ENCODE measurements at places on chromosomes 2 and 18.

GRCh38 chr2:43675646-43676321 is 445 bp downstream of the C1GALT1C1L start:
- DNase-seq, result no peak

DNA sequence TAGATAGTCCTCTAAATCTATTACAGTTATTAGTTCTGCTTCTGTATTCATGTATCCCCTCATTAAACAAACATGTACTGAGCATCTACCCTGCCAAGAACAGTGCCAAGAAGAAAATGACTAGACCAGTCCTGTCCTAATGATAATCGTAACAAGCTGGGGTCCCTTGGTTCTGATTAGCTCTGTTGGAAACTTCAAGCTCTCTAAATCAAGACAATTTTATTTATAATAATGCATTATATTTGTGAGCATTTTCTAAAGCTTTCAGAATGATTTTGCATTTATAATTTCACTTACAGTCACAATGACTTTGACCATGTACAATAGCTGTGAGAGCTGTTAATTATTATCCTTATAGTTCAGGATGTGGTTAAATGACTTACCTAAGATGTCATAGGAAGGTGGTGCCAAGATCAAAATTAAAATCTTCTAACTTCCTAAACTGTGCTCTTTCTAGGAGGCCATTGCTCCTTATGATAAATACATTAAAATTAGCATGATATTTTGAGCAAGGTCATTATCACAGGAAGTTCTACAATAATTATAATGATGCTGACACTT is 336.5 kb upstream of the SLC39A10 start:
- no peak for DNase-seq

DNA sequence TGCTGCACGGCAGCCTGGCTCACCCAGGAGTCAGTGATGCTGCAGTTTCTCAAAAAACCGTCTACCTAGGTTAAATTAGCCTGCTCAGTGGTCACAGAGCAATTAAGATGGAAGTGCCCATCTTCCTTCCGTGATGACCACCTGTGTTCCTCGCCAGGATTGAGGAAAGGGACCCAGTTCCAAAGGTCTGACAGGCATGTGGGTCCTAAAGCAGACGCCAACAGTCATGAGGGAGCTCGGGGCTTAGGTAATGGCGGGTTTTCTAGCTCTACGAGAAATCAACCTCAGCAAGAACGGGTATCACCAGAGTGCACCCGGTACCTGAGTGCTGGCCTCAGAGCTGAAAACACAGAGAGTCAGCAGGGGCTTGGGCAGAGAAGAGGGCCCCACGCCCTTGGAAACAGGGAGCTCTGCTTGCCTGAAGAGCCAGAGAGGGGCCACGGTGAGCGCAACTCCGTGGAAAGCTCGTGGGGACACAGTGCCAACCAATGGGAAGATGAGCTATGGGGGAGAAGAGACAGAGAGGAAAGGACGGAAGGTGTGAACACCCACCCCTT is 34.3 kb upstream of the DNMT3A start:
- no peak for DNase-seq

DNA sequence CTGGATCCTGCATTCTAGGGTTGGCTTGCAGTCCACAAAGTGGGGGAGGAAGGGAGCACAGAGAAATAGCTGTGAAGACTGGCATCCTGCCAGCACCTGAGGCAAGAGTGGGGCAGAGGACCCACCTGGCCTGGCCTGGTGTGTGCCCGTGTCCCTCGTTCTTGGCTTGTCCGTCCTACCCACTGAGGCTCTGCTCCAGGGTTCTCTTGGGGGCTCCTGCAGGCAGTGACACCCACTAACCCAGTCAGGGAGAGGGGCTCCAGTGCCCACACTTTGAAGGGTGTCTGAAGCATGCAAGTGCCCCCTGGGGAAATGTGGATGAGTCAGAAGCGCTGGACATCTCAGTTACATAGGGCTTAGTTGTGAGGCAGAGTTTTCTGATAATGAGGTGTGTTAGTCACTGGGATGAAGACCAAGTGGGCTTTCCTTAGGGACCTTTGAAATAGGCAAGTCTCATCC is 79.4 kb downstream of the SLC4A3 start:
- no peak for DNase-seq

GRCh38 chr18:21369146-21369545 is 127.1 kb downstream of the GREB1L start:
- no peak for DNase-seq

- DNase-seq, result no peak
Measured at GRCh38 chr2:218975060-218975777, 9.8 kb downstream of the FEV start.

GRCh38 chr2:234422273-234422732 is 74.6 kb downstream of the ARL4C start:
- DNase-seq, result no peak

GRCh38 chr18:56157541-56157940 is 480.9 kb downstream of the TXNL1 start:
- DNase-seq, result no peak

- no peak for DNase-seq
Measured at GRCh38 chr18:9708057-9708433, at the start of gene RAB31. Gene RAB31 (plus strand): TSS chr18:9708301. CDS start chr18:9708406, 105 bp downstream.

GRCh38 chr2:28544922-28545589 is 49.2 kb downstream of the PLB1 start:
- no peak for DNase-seq

GRCh38 chr18:58405107-58405898 is 223.6 kb downstream of the ALPK2 start:
- DNase-seq, result no peak

DNA sequence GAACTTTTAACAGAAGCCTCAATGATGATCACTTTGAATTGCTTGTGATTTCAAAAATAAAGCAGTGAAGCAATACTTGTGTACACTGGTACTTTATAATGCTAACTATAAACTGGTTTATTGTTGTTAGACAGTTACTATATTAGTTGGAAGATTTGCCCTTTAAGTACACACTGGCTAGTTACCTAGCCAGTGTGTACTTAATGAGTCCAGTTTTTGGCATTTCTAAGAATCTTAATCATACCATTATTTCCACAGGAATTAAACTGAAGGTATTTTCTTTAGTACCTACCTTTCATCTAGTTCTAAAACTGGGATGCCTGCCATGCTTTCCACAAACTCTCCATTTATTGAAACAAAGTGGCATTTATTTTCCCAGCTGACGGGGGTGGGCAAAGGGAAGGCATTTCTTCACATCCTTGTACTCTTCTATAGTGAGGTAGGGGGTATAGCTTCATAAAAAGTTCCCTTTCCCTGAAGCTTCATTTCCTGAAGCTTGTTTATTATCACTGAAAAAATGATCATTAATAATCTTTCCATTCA is 49.9 kb downstream of the UGP2 start:
- DNase-seq, result no peak

DNA sequence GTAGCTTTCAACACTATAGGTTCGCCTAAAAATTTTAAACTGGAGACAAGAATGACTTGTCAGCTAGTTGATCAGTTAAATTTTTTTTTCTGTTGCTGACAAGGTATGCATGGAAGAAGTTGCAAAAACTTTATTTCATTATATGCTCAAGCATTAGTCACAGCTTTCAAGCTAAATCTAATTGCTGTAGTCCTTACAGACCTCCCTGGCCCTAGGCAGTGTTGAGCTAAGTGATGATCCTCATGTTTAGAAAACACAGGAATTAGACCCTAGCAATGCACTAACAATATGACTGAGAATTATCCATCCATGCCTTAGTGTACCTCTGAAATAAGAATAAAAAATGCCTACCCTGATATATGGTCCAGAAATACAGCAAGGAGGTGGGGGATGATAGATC is 253.4 kb downstream of the SP3 start:
- no peak for DNase-seq

GRCh38 chr2:50607721-50608120 is 424.2 kb downstream of the NRXN1 start:
- no peak for DNase-seq

DNA sequence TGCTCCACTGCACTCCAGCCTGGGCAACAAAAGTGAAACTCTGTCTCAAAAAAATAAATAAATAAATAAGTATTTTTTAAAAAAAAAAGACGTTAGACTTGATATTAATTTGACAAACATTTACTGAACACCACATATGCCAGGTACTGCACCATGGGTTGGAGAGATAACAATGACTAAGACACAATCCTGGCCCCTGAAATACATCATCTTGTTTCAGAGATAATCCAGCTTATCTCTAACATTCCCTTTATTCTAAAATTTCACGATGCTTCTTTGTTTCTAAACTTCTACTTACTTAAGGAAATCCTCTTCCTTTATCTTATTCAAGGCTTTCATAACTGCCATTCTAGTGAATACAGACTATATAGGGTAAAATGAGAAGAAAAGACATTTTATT is 55.0 kb upstream of the PEX13 start:
- DNase-seq, result no peak

GRCh38 chr2:183995632-183996031 is 602.7 kb upstream of the ZNF804A start:
- no peak for DNase-seq

- no peak for DNase-seq
Measured at GRCh38 chr18:56835331-56835730, 184.2 kb downstream of the WDR7 start.

DNA sequence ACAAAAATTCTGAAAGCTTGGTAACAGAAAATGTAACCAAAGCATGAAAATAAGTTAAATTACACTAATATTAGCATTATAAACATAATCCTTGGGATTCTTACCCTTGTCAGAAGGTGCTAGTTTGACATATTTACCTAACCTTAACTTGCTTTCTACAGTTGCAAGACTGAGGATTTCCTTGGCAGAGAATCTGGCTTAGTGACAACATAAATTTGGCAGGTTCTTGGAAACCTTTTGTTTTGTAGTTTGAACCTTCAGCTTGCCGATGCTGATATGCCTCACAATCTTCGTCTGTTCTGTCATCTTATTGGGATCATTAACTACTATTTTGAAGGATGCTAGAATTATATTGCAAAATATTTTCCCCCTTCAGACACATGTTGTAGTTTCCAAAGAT is 3.4 kb downstream of the XIRP2 start:
- DNase-seq, result no peak

- no peak for DNase-seq
Measured at GRCh38 chr2:45849491-45850283, 198.2 kb downstream of the PRKCE start.

- DNase-seq, result no peak
Measured at GRCh38 chr2:231745303-231746038, 35.6 kb downstream of the PDE6D start.

- no peak for DNase-seq
Measured at GRCh38 chr18:79453816-79454735, 58.3 kb downstream of the NFATC1 start.

- DNase-seq, result no peak
Measured at GRCh38 chr2:14352067-14352466, 280.4 kb upstream of the LRATD1 start.

GRCh38 chr2:79801082-79801481 is 288.2 kb downstream of the CTNNA2 start:
- DNase-seq, result no peak

DNA sequence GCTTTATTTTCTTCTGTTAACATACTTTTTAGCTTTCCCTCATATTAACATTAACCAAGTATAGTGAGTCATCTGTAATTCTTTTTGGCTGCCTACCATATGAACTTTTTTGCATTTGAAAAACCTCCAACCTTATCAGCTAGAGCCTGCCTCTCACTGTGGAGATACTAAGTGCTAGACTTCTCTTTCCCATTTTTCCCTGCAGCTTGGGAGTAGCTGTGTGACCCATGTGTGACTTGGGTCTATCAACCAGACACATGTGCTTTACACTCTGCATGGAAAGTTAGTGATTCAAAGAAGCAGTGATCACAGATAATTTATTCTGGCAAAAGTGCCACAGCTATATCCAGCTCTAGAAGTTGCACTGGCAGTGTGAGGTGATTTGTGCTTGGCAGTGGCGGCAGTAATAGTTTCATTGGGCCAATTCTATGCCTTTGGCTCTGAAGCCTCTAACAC is 36.3 kb downstream of the PREPL start:
- no peak for DNase-seq

DNA sequence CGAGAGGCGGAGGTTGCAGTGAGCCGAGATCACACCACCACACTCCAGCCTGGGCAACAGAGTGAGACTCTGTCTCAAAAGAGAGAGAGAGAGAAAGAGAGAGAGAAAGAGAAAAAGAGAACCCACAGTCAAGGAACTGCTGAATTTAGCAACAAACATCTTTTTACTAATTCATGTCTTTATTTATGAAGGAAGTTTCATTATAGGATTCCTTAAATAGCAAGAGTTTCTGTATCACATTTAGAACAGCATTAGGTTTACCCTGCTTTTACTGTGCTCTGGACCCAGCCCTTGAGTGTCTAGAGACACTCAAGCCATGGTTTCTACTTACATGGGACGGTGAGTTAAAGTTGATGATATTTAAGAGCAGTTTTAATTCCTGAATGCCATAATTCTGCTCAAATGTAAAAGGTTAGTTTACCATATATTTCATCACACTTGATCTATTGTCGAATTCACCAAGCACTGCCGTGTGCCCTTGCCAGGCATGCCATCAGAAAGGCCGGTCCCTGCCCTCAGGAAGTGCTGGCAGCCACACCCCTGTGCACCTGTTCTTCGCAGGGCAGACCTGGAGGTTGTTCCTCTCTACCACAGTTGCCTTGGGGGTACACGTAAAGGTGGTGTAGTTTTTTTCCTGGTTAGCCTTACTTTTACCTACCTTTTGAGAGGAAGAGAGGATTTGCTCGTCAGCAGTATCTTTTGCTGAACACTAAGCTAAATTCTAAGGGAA is 153.3 kb downstream of the LDLRAD4 start:
- no peak for DNase-seq

DNA sequence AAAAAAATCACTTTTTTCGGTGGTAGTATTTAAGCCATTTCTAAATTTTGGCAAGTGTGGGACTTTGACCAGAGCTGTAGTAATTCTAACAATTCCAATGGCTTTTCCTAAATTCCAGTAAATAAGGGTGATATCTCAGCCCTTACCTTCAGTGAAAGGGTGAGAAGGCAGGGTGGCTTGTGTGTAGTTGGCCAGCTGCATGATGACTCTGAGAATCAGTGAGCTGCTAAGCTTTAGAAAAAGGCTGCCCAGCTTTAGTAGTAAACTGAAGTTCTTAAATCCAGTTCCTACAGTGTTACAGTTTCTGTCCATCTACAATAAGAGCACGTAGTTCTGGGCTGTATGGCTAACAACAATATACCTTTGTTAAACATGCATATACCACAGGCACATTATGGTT is 42.0 kb downstream of the OXER1 start:
- no peak for DNase-seq

DNA sequence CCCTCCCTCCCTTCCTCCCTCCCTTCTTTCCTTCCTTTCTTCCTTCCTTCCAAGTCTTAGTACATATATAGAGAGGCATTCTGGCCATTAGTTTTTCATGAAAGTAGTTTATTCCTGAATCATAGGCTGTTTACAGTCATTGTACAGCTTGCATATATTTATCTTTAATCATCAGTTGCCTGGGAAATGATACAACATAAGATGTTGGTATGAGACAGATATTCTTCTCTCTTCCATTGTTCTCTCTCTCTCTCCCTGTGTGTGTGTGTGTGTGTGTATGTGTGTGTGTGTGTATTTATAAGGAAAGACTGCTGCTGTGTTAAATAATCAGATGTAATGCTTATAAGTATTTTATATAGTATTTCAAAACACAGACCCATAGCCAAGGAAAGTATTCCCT is 289.8 kb upstream of the UBE2E3 start:
- DNase-seq, result no peak

GRCh38 chr2:65300134-65300760 is 72.6 kb downstream of the ACTR2 start:
- no peak for DNase-seq

- DNase-seq, result no peak
Measured at GRCh38 chr2:153213022-153213421, 265.5 kb downstream of the RPRM start.

- no peak for DNase-seq
Measured at GRCh38 chr2:103529798-103530502, 768.1 kb downstream of the TMEM182 start.
